Mammary microvascular endothelial cell (primary cell): ENCODE measurements at places on chromosomes 5 and 9. TPM values are rescaled to one million over a fixed set of nuclear protein-coding genes. Genes with fewer than 3 reads are reported as not detected.

LCN9 gene
- not detected in 2 replicates for total RNA-seq

POLK gene
- total RNA-seq: 18.2 and 18.5 TPM in 2 replicates

STPG3 gene
- not detected in 2 replicates for total RNA-seq

PHF24 gene
- total RNA-seq: not detected in 2 replicates

SAXO1 gene
- total RNA-seq: not detected in 2 replicates

INSYN2B gene
- 25.4 and 34.2 TPM in 2 replicates for total RNA-seq

IFNA13 gene
- not detected in 2 replicates for total RNA-seq

GLRA1 gene
- total RNA-seq: not detected in 2 replicates

SV2C gene
- total RNA-seq: not detected in 2 replicates

CTXN3 gene
- not detected in 2 replicates for total RNA-seq
